ENCODE measurements at places on chromosomes 13 and 19.
A peak's percentile ranks its signal among the peaks of the same experiment; 100 is the strongest.

DNA sequence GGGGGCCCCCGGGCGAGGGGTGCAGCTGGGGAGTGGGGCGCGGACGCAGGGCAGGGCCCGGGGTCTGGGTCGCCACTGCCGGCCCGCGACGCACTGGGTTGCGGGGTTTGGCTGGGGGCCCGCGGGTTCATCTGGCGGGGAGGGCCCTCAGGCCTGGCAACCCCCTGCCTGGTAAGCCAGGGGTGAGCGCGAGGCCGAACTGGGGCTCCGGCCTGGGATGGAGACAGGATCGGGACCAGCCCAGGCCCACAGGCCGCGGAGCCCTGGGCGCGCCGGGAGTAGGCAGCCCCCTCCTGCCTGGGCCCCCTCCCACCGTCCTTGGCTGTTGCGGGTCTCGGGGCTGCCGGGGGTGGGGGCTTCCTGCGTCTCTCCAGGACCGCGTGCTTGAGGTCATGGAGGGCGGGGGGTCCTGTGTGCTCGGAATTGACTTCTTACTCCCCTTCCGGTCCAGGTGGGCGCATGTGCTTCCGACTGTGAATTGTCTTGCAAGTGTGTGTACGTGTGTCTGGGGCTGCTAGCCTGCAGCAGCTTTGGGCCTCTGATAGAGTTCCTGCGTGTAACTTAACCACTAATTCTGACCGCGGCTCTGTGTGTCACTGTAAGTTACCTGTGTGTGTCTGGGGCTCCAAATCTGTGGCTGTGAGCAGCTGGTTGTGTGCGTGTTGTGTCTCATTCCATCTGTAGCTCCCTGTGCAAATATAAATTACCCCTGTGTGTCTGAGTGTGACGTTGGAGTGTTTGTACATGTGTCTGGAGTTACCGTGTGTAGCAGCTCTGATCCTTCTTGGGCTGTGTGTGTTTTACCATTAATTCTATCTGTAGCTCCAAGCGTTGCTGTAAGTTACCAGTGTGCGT lies 751 bp downstream of the GRAMD1A start:
- DNase-seq, result peak; percentile 72

- DNase-seq, result peak; percentile 56
Observed at GRCh38 chr19:7658219-7658686, 10.6 kb upstream of the RETN start.

DNA sequence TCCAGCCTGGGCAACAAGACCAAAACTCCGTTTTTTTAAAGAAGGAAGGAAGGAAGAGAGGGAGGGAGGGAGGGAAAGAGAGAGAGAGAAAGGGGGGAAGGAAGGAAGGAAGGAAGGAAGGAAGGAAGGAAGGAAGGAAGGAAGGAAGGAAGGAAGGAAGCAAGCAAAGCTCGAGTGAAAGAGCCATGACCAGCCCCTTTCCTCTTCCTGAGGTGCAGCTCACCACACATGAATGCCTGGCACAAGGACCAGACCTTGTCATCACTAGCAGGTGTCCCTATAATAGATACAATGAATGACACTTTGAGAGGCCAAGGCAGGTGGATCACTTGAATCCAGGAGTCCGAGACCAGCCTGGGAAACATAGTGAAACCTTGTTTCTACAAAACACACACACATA lies 31.0 kb downstream of the SPRY2 start:
- DNase-seq, result no peak

DNA sequence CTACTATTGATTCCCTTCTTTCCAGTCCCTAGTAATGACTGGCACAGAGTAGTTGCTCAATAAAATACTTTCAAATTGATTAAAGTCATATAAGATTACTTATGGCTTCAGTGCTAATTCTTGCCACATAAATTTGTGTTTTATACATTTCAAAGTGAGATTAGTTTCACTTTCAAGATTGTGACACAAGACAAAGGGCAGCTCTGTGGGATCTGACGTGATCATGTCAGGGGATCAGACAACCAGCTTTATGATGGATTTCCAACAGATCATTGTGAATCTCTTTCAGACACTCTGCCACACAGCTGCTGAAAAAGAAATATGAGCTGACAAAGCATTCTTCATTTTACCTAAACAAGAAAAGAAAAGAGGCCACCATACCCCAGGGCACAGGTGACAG lies 73.4 kb upstream of the POMP start:
- no peak for DNase-seq
